ENCODE measurements at places on chromosomes 2 and 18.

GRCh38 chr2:149464396-149464795 lies 123.2 kb downstream of the MMADHC start:
- no peak for DNase-seq

GRCh38 chr2:11534746-11535484 lies 1.1 kb downstream of the GREB1 start:
- no peak for DNase-seq

DNA sequence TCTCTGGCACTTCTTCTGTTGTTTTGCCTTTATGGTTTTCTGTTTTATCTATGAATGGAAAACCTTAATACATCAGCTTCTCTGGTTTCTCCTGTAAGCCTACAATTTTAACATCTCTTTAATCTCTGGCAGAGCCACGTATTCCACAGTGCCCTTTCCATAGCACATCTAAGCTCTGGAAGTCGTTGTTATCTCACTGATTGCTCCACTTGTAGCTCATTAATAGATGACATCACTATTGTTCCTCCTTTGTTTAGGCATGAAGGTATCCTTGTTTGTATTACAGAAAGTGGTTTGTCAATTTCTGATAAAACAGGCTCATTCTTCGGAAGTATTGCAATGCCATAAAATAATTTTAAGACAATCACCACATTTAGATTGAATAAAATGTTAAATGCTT lies 185.2 kb downstream of the ZNF804A start:
- no peak for DNase-seq

DNA sequence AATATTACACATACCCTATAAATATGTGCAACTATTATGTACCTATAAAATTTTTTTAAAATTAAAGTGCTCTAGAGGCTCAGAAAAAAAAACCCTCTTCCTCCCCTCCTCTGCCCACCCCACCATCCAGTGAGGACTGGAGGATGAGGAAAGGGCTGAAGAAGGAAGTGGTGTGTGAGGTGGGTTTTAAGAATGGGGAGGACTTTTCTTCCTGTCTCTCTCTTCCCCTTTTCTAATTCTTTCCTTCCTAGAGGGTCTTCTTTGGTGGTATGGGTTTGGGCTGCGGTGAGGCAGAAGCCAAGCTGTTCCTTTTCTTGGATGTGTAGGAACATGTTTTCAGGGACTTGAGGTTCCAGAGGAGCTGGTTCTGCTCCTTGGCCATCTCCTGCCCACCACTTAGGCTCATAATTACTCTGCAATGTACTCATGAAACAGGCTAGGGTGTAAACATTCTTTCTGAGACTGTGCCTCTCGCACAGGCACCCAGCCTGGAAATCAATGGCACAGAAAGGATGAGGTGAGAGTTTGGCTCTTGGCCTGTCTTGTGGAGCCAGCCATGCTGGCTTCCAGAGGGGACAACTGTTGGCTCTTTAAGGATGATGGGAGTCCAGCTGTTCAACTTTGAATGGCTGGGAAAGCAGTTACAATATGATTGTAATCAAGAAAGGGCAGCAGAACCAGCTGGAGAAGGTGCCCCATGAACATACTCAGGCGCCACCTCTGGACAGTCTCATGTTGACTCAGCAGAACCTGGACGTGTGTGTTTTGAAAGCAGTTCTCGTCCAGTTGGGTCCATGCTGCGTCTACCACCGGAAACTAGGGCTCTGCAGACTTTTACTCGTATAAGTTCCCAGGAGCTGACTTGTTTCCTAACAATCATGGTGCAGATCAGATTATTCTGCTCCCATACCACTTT lies 38.3 kb downstream of the IL1RL2 start:
- no peak for DNase-seq

- no peak for DNase-seq
These were observed 28.8 kb upstream of the DDX18 start for GRCh38 chr2:117785740-117786139.

- no peak for DNase-seq
These were observed 21.4 kb upstream of the MTA3 start for GRCh38 chr2:42547014-42547413.

DNA sequence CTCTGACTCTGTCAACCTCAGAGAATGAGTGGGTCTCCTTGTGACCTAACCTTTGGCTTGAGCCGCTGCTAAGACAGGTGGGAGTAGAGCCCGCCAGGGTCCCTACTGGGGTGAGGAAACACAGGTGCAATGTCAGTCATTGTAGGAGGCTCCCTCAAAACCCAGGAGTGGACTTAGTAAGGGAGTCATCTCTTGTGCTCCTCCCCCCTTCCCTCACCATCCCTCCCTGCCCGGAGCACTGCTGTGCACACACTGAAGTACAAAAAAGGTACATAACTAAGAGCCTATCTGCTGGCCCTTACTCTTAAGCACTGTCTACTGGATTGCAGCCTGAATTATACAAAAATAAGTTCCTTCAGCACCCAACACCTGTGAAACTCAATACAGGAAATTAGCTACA lies 77.2 kb downstream of the MYO3B start:
- DNase-seq, result no peak

DNA sequence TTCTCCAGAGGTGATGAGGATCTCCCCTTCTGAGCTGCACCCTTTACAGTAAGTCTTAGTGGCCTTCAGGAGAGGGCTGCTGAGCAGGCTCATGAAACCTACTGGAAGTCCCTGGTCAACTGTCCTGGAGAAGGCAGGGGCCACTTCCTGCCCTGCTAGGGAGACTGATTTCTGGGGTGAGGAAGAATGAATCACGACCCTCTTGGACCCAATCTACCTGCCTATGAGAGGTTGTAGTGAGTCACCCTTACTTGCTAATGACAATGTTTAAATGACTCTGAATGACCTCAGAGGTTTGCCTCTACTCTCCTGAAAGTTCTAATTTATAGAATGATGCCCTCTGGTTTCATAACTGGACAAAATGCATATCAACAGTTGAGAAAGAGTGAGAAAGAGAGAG lies 79.4 kb upstream of the FAM136A start:
- no peak for DNase-seq

GRCh38 chr2:55916473-55917049 lies 7.0 kb downstream of the EFEMP1 start:
- no peak for DNase-seq

GRCh38 chr2:182619276-182619675 lies 96.8 kb upstream of the DNAJC10 start:
- DNase-seq, result no peak

DNA sequence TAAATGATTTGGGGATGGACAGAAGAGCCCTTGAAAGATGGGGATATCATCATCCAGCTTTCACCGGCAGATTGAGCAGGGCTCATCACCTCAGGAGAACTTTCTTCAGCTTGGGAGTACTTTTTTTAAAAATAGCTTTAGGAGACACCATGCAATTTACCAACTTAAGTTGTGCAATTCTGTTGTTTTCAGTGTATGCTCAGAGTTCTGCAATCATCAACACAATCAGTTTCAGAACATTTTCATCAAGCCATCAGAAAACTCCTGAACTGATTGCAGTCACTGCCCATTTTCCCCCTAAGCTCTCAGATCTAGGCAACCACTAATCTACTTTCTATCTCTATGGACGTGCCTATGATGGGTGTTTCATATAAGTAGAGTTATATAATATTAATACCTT lies 117.7 kb downstream of the CRIM1 start:
- DNase-seq, result no peak

- no peak for DNase-seq
These were observed 437.4 kb downstream of the EPHA4 start for GRCh38 chr2:221134718-221135117.

DNA sequence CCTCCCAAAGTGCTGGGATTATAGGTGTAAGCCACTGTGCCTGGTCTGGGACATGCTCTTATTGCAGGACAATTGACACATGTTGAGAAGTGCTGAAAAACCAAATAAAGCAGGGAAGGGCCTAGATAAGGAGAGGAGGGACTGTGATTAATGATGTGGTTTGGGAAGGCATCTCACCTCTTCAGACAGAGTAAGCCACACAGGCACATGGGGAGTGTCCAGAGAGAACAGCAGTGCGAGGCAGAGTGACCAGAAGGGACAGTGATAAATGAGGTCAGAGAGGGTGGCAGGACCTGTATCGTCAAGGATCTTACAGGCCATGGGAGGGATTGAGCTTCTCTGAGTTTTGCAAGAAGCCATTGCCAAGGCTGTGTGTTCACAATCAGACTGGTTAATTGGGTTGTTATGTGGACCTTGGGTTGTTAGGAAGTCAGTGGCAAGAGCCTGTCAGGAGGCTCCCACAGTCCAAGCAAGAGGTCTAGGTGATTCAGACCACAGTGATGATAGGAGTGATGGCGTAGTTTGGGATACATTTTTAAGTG lies 58.5 kb downstream of the EIF5B start:
- no peak for DNase-seq

DNA sequence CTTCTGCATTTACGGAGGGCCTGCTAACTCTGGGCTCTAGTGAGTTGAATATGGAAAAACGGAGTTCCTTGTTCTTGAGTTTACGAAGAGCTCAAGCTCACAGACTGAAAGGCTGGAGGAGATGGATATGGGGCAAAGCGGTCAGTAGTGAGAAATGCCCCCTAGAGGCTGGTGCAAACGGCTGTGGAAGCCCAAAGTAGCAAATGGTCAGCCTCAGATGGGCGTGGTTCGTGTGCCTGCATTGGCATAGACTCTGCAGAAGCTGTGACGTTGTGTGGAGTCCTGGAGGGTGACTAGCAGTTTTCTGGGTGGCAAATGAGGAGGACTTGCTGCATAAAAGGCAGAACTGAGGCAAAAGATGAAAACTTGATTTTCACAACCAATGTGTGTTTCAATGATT lies 93.6 kb upstream of the TWIST2 start:
- DNase-seq, result no peak

DNA sequence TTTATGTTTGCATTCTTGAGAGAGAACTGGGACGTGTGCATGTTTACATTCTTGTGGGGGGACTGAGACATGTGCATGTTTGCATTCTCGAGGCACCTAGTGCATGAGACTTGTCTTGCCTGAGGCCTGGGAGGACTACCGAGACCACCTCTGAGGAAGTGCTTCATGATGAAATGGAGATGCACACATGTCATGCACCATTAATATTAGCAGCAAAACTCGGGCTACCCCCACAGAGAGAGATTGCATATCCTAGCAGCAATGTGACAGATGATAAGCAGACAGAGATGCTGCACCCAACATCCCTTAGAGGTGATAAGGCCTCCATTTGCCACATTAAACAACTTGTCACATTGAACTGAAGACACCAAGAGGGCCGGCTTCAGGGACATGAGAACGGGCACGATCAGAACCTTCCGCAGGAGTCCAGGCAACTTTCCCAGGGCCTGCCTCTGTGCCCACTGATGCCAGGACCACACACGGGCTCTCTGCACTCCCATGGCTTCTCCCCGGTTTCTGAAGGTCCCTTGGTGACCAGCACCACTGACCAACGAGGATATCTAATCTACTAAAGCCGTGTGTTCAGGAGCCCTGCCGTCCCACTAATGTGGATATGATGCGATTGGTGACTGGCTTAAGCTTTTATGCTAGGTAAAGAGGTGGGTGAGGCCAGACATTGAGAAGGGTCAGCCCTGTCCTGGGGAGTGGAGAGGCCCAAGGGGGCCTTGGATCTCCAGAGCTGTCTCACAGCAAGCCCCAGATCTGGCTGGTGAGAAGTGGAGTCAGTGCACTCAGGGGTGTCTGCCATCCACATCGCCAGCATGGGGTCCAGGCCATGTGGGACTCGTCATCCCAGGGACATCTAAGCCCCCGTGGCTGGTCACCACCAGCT lies 208.3 kb downstream of the NDUFA10 start:
- DNase-seq, result no peak

GRCh38 chr2:168246072-168246482 lies 1.3 kb downstream of the STK39 start:
- DNase-seq, result no peak

- DNase-seq, result peak; percentile 82
These were observed at the start of gene TMEFF2 for GRCh38 chr2:192194866-192195547. TSS of gene TMEFF2 (minus strand) at chr2:192194933. CDS start at chr2:192194524, 409 bp downstream.

GRCh38 chr2:58640042-58640441 lies 398.9 kb upstream of the FANCL start:
- DNase-seq, result no peak

DNA sequence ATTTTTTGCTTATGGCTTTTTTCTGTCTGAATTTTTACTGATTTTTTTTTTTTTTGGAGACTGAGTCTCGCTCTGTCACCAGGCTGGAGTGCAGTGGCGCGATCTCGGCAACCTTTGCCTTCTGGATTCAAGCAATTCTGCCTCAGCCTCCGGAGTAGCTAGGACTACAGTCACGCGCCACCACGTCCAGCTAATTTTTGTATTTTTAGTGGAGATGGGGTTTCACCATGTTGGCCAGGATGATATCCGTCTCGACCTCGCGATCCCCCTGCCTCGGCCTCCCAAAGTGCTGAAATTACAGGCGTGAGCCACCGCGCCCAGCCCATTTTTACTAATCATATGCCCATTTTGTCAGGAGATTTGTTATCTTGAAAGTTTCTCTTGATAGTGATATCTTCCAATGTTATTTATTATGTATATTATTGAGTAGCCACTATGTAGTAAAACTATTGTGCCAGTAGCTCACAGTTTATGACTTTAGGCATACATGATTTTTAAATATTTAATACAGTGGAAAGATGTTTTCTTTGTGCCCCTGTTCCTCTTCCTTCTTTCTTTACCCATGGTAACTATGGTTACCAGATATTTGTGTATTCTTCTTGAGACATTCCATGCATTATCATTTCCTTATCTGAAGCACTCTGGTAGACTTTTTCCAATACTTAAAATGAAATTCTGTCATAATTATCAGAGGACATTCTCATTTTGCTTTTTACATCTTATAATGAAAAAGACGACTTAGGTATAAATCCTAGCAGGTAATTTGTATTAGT lies 2.1 kb downstream of the HAT1 start:
- no peak for DNase-seq

- DNase-seq, result no peak
These were observed 688.4 kb upstream of the SYT4 start for GRCh38 chr18:43965691-43966090.

DNA sequence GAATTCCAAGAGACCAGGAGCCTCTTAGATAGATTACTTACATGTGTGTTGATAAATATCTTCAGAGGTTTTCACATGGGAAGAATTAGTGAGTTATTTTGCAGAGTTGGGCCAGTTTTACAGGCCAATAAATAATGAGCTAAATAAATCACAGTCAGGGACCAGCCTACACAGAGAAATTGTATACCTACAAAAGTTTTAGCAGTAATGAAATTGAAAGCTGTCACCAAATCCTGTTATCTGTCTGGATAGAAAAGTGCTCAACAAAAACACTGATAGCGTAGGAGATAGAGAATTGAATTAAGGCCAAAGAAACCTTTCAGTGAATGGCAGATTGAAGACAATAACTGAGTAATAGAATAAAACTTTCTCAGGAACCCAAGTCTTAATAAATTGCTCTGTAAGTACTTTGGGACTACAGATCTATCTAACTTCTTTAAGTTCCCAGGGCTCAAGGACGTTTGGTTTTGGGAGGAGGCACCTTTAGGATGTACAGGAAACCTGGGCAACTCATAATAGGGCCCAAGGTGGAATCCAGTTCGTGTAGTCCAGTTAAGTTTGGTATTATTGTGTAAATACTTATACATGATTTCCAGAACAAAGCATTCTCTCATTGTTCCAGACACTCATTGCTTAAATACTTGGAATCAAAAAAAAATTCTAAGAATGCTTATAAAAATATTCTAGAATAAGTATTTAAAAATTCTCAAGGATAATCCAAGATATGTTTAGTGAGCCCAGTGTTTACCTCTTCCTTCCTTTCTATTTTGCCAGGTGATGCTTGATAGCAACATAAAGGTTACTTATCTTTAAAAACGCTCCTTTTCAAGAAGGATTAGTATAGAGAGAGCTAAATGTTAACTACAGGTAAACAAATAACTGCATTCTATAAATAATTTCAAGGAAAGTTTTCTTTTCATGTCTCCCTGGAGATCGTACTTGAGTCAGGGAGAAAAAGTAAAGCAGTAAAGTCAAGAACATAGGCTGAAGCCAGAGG lies 134.5 kb downstream of the NCKAP5 start:
- DNase-seq, result no peak
